Stimulated activated CD8-positive, alpha-beta memory T cell treated with anti-CD3 and anti-CD28 coated beads, Interleukin-15, amount 100 ng/mL, for 24 hours (primary cell): ENCODE measurements at places on chromosomes 7 and 10.

- no peak for DNase-seq
Measured at GRCh38 chr7:21293771-21294170, 134.1 kb upstream of the SP4 start.

DNA sequence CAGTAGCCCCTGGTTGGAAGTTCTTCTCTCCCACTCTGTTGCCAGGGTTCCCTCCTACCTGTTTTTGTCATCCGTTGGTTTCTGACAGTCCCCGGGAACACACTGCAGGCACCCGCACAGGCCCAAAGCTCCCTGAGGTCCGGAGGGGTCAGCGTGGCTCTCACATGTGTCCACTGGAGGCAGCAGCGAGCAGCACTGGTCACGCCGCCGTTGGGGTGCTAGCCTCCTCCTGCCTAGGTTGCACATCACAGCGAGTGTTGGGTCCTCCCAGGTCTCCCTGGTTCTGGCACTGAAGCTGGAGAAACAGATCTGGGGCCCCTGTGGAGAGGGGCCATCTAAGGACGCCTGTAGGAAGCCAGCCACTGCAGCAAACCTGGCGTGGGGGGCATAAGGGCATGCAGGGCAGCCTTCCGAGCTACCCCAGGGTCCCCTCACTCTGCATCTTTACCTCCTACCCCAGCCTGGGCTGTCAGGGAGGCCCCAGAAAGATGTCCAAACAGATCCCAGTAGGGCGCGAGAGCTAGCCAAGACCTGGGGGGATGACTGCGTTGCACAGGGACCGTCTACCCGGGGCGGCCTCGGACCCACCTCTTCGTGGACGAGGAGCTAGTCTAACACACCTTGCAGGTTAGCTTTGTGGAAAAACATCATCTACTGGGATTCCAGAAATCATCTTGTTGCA is 28.9 kb downstream of the LRRC27 start:
- DNase-seq, result peak; percentile 11

- no peak for DNase-seq
Measured at GRCh38 chr7:115477193-115477651, 553.3 kb downstream of the TFEC start.

DNA sequence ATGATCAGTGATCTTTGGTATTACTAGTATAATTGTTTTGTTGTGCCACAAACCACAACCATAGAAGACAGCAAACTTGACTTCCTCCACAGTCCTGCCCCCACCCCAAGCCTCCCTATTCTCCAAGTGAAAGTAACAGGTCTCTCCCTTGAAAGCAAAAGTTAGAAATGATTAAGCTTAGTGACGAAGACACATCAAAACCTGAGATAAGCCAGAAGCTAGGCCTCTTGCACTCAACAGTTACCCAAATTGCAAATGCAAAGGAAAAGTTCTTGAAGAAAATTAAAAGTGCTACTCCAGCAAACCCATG is 7.5 kb downstream of the SAR1A start:
- DNase-seq, result no peak

GRCh38 chr7:128879939-128880746 is 17.5 kb downstream of the ATP6V1F start:
- no peak for DNase-seq

- DNase-seq, result no peak
Measured at GRCh38 chr7:46319841-46320240, 398.8 kb upstream of the IGFBP3 start.

DNA sequence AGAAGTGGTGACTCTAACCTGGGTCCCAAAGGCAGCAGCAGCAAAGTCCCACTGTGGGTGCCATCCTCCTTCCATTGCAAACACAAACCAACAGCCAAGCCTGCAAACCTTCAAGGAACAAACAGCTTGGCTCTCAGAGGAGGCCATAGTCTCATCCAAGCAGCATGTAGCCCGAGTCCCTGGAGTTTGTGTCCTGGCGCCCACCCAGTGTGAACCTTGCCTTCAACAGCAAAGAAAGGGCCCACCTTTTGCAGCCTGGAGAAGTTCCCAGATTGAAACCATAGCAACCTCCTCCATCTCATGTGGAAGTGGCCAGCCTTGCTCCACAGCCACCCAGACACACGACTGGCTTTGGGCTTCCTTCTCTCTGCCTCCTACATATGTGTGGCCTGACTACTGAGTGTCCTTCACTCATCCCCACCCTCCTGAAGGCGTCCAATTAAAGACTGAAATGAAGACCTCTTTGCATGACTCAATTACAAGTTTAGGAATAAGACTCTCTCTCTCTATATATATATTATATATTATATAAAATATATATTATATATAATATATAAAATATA is 106.1 kb downstream of the C10orf90 start:
- no peak for DNase-seq

DNA sequence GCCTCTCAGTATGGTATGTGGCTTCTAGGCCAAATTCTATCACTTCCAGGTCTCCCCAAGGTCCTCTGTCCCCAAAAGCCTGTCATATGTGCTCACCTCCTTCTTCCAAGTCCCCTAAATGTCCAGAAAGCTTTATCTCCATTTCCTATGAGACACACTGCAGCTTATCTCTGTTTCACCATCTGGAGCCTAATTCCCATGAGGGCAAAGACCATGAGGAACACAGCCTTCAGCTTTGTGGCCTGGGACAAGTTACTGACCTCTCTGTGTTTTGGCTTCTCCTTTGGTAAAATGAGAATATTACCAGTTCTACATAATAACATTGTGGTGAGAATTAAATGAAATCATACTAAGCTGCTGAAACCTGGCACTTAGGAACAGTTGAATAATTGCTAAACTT is 19.2 kb downstream of the ST8SIA6 start:
- DNase-seq, result no peak

- DNase-seq, result no peak
Measured at GRCh38 chr7:132113536-132114371, 462.5 kb downstream of the PLXNA4 start.

- no peak for DNase-seq
Measured at GRCh38 chr10:4022473-4022872, 237.5 kb upstream of the KLF6 start.

DNA sequence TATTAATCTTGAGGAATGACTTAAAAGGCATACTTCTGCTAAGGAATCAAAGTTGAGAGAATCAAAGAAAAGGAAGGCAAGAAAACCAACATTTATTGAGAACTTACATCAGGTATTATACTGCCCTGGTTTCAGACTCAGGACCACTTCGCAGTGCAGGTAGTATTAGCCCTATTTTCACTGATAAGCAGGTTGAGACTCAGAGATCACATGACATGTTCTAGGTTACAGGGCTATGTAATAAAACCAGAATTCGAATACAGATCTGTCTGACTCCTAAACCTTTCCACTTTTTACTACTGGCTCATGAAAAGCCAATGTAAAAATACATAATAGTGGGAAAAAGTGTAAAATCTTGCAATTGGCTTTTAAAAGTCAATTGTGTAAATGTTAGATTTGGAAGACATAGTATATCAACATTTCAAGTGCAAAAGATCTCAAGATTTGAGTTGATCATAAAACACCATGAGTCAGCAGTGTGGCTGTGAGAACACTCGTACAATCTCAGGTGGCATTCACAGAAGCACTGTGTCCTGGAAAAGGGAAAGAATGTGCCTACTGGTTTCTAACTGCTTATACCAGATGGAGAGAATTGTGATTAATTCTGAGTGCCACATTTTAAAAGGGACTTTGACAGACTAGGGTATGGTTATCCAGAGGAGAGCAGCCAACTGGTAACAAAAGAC is 195.8 kb upstream of the MKLN1 start:
- no peak for DNase-seq

DNA sequence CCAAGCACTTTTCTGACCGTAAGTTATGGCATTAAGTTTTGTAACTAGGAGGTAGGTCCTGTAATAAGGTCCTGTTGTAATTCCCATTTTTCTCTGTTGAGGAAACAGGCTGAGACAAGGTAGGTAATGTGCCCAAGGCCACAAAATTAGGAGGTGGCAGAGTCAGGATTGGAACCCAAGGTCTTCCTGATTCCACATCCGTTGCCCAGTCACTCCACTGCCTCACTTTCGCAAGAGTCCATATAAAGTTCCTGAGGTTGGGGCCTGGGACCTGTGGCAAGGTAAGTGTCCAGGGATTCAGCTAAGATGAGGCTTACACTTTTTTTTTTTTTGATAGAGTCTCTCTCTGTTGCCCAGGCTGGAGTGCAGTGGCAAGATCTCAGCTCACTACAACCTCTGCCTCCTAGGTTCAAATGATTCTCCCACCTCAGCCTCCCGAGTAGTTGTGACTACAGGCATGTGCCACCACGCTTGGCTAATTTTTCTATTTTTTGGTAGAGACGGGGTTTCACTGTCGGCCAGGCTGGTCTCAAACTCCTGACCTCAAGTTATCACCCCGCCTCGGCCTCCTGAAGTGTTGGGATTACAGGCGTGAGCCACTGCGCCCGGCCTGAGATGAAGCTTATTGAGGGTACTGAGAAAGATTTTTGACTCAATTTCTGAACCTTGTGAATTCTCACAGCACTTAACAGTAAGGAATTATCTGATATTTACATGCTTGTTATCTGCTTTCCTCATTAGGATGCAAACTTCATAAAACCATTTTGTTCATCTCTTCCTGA is 20.3 kb upstream of the GNA12 start:
- DNase-seq, result no peak

GRCh38 chr7:77580762-77581350 is 43.8 kb downstream of the PTPN12 start:
- DNase-seq, result no peak

DNA sequence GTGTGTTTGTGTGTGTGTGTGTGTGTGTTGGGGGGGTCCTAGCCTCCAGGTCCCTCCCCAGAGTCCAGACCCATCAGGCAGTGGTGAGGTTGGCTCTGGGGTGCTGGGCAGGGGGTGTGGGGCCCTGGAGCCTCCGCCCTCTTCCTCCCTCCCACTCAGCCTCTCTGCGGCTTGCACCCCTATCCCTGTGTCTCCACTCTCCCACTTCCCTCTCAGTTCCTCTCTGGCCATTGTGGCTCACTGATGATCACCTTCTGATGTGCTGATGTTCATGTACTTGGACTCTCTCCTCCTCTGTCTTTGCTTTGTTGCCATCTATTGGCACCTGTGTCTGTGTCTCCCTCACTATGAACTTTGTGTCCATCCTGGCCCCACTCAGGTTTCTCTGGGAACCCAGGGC is 298.7 kb downstream of the ZEB1 start:
- no peak for DNase-seq

DNA sequence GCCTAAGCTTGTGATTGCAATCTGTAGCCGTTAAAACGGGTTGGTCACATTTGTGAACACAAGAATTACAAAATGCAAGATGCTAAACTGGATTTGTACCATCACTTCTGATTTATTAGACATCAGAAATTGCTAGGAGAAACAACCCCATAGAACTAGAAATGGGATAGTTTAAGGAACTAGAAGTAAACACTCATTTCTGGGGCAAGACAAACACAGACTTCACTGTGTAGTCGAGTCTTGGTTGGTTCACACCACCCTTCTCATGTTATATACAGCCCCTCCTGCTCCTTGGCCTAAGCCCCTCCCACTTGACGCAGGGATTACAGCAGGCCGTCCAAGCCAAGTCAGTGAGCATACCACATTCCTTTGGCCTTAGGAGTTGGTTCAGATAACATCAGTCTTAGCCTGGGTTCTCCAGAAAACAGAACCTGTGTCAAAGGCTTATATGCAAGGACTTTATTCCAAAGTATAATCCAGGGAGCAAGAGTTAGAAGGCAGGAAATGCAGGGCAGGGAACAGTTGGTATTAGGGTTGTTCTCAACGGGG is 2.0 kb upstream of the NRAP start:
- DNase-seq, result no peak

GRCh38 chr10:121669028-121669374 is 70.8 kb upstream of the FGFR2 start:
- DNase-seq, result no peak

DNA sequence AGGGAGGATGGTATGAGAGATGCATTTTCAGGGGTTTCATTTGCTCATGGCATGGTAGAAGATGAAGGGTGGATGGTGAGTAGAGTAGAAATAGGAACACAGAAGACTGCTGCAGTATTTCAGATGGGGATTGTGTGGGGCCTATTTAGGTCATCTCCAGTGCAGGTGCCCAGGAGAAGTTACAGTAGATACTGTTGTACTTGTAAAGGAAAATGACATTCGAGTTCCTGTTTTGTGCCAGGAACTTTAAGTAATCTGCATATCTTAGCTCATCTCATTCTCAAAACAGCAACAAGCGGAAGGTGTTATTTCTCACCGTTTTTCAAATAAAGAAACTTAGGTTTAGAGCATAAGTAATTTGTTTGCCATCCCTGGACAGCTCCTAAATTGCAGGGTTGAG is 156.2 kb downstream of the AUTS2 start:
- no peak for DNase-seq

GRCh38 chr10:110527731-110528171 is 30.0 kb downstream of the DUSP5 start:
- no peak for DNase-seq

- DNase-seq, result no peak
Measured at GRCh38 chr7:68376131-68376661, 1222.1 kb upstream of the AUTS2 start.

DNA sequence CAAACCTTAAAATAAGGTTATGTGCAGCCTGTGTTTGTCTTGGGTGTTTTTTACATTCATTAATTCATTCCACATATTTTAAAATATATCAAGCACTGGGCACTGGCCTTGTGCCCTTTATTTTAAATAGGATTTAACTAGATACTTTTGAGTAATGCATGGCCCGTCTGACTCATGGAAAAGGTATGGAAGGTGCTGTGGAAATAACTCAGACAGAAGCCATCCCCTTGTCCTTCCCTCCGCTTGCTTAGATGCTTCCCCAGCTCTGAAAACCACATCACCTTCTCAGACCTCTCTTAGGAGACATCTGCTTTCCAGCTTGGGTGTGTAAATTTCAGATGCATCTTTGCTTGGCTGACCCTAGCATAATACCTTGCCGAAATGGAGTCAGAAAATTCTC is 30.5 kb downstream of the SLC18A2 start:
- no peak for DNase-seq

DNA sequence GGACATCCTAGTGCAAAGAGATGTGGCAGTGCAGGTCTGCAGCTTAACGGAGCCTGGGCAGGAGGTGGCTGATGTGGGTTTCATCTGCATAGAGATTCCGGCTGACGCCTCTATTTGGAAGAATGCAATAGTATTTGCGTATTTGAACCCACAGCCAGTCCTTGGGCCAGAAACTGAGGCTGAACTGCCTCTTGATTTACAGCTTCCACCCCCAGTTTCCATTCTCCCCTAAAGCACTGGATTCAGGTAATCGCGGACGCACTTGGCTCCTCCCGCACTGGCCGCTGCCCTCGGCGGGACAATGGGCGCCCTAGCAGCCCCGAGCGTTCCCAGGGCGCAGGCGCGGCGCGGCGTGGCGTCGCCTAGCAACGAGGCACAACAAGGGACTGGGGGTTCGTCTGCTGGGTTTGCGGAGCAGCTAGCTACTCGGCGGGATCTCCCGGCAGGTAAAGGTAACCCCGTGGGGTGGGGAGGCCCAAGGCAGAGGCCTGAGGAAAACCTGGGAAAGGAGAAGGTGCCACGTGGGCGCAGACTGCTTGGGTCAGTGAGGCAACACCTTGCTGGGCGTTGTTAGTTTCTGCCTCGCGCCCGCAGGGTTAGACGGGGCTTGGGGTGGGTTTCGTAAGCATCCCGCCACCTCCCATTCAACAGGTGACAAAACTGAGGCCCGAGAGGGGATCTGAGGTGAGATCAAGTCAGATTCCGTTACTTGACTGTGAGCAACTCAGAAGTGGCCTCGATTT is at the start of gene ARMC3:
TSS of gene ARMC3 (plus strand) at position 393 of the 743 bp plus-strand sequence. CDS start 3,944 bp downstream, outside the sequence.
- DNase-seq, result peak; percentile 36
